Stimulated activated CD4-positive, alpha-beta T cell treated with anti-CD3 and anti-CD28 coated beads, Interleukin-15, amount 100 ng/mL, for 1 hour (primary cell): ENCODE measurements at places on chromosomes 2 and 18.

GRCh38 chr2:182043021-182043420, 57.4 kb downstream of the PPP1R1C start:
- DNase-seq: no peak

GRCh38 chr18:66638856-66639629, 35.2 kb upstream of the CDH19 start:
- DNase-seq: no peak

GRCh38 chr2:30505500-30506180, 58.6 kb downstream of the LCLAT1 start:
- no peak for DNase-seq

- no peak for DNase-seq
Observed at GRCh38 chr18:77866351-77866750, 616.7 kb downstream of the GALR1 start.

DNA sequence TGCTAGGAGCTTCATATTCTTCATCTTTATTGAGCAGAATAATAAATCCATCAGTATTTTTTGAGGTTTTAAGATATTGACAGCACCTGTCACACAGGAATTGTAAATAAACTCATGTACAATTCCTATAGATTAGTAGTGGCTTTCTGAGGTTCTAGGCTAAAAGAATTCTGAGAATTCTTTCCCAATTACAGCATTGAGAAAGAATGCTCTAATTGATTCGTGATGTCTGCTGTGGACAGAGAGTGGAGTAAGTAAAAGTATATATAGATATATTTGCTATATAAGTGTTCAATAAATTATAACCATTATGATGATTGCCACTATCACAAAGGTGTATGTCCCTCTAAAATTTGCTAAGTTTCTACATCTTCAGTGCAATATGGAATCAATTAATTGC, 186.5 kb upstream of the NRP2 start:
- no peak for DNase-seq

DNA sequence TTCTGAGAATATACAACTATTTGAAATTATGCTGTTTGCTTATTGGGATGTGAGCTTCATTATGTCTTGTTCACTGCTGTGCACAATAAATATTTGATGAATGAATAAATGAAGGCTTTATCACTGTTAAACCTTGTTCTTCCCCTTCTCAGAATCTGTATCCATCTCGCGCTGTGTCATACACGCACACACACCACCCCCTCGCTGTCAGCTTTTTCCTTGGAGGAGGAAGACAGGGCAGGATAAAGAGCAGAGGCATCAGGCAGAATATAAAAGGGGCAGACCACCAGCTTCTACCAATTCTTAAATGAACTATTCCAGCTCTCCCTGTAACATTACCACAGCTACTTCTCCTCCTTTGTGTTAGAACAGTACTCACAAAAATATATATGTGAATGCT, 75.0 kb downstream of the CD226 start:
- DNase-seq: no peak

DNA sequence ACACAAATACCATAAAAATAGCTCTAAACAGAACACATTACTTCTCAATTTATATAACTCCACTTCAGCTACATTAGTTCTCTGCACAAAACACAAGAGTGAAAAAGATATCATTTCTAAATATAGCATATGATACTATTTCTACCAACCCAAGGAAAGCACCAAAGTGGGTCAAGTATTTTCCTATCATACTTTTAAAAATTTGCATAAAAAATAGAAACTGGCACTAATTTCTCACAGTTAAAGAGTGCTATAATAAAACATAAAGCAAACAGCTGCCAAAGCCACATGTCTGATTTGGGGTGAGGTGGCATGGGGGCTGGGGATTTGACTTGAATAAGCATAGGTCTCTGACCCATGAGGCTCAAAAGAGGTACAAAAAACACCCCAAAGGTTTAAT, 61.5 kb downstream of the BARD1 start:
- DNase-seq: no peak

- DNase-seq: no peak
Observed at GRCh38 chr2:96502891-96503636, 2.1 kb downstream of the NEURL3 start.

DNA sequence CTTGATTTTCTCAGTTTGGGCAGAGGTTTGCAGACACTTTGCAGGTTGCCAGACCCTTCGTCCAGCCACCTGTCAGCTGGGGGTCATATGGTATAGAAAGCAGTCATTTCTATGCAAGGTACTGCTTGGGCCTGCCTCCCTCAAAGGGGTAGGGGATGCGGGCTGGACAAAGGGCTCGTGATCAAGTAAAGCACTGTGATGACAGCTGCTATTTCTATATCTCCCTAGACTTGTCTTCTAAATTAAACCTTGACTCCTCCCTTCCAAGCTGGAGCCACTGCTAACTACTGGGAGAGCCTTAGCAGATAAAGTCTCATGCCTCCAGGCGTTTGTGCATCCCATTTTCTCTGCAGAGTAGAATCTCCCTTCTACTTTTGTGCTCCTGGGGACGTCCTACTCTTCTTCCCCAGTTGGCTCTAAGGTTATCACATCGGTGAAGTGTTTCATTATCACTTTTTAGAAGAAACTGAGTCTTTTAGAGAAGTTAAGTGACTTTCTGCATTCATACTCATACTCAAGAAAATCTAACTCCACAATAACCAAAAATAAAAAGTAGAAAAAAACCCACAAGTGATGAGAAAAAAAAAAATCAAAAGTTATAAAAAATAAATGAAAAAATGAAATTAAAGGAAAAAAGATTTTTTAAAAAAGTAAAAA, 710 bp upstream of the XRCC5 start:
- no peak for DNase-seq

GRCh38 chr2:209495855-209496585, 72.2 kb downstream of the MAP2 start:
- no peak for DNase-seq

DNA sequence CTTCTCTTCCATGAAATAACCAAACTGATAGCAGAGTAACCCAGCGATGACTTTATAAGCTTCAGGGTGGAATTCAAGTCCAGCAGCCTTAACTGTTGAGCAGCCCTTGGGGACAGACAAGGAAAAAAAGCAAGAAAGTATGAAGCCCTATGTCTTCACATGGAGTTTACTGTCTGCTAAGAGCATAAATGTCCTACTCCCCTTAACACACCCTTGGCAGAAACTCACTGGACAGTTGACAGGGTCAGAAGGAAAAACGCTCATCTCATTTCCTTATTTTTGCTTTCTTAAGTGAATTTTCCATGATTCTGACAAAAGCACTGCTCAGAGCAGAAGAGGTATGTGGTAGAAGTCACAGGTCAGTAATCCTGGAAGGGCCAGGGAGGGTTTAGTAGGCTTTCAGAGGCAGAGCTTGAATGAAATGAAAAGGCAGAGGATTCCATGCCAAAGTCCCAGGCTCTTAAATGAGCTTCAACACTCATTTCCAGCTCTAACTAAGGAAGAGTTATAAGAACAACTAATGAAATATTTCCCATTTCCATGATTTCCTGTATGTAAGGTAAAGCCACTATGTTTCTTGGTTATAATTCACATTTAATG, 683.3 kb upstream of the KLHL29 start:
- DNase-seq: no peak

GRCh38 chr2:119283873-119284331, 60.3 kb downstream of the STEAP3 start:
- DNase-seq: no peak

- no peak for DNase-seq
Observed at GRCh38 chr2:133968446-133968845, 285.4 kb upstream of the MGAT5 start.

DNA sequence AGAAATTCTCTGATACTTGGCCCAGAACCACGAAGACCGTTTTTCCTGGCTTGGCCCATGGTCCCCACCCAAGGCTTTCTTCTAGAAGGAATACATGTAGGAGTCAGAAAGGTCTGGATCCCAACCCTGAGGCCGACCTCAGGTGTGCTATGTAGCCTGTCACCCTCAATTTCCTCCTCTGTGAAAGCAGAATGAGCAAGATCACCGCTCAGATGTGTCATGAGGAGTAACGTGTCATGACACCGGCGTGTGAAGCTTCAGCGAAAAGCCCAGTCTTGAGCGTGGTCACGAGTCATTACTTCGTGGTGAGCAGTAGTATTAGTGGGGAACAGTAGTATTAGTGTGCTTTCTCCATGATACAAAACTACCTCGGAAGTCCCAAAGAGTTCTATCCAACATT, 103.4 kb downstream of the ALPK2 start:
- no peak for DNase-seq

DNA sequence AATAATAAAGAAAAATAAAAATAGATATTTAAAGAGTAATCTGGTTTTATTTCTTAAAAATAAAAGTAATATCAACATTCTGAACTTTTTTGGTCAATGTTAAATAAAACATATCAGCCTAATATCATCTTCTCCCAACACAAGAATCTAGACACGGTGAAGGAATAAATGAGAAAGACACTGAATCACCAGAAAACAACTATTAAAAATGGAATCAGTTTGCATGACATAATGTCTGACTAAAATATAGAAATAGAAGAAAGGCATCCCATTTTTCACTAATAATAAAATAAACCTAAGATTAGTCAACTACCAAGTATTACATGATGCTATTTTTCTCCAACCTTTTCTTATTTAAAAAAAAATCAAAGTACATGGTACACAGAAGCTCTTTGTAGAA, 30.8 kb upstream of the TNFAIP6 start:
- no peak for DNase-seq

- no peak for DNase-seq
Observed at GRCh38 chr2:86480105-86480504, 38.9 kb downstream of the KDM3A start.

DNA sequence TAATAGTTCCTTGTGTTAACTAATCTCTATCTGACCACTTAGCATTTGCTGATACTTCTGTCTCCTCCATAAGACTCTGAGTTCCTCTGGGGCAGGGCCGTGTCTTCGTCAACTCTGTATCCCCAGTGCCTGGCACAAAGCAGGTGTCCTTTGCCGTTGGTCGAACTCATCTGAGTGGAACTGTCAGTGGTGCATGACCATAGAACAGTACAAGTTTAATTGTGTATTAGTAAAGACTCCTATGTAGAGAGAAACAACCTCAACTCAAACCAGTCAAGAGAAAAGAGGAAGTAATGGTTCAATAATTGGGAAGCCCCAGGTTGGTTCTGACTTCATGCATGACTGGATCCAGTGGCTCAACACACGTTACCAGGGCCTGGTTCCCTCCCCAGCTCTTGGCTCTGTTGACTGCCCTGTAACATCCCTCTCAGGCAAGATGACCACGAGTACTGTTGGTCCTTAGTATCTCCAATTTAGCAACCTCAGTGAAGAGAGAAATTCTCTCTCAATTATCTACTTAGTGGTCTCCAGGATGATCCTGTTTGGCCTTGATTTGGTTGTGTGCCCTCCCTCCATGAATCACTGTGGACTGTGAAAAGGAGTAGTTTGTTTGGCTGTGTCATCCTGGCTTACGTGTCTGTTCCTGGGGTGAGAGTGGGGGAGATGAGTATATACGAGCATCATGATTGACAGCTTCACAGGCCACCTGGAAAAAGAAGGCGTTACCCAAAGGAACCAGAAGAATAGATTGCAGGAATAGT, 58.5 kb upstream of the MSH6 start:
- DNase-seq: no peak

DNA sequence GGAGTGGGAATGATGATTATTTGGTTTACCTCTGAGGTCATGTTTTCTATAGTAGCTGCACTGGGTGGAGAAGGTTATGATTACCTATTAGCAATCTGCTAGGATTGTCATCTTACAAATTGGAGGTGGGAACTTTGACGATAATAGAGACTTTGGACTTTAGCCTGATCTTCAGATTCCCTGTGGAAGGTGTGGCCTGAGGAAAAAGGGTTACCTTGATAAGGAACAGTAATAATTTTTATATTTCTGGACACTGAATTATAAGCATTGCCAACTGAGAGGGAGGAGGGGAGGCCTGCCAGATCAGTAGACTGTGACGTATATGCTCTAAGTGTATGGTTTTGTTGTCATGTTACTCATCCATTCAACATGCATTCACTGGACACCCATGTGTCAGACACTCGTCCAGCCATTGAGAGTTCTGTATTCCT, 183.4 kb upstream of the FOSL2 start:
- DNase-seq: no peak

GRCh38 chr2:41579806-41580205, 468.0 kb upstream of the PKDCC start:
- no peak for DNase-seq

DNA sequence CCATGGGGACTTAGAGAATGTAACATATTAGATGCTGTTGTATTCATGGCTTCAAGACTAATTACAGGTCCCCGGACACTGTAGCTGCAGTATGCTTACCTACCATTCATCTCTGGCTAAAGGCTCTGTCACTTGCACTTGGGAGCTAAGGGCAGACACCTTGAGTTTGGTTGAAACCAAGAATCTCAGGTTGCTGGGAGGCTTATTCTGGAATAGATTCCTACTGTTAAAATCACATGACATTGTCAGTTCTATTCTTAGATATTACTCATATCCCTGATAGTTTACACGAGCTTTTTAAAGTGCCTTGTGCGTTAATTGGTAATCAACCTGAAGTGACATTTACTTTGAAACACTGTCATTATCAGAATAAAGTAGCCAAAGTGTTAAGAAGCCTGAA, 73.0 kb upstream of the EPB41L5 start:
- DNase-seq: no peak

DNA sequence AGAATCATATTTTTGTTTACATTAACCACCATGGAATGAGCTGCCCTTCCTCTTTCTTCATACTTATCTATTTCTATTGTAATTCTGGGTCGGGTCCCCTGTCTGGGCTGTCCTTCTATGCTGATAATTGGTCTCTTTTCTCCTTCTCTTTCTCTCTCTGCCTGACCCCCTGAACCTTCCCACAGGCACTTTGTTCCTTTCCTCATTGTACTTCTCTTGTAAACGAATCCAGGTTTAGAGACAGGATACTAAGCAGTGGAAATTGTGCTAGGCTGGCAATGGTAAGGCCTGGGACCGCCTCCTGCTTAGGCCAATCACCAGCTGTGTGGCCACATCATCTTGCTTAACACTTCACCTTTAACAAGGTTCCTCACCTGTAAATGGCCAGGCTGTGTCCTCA, 137.0 kb downstream of the ZNF532 start:
- DNase-seq: no peak

DNA sequence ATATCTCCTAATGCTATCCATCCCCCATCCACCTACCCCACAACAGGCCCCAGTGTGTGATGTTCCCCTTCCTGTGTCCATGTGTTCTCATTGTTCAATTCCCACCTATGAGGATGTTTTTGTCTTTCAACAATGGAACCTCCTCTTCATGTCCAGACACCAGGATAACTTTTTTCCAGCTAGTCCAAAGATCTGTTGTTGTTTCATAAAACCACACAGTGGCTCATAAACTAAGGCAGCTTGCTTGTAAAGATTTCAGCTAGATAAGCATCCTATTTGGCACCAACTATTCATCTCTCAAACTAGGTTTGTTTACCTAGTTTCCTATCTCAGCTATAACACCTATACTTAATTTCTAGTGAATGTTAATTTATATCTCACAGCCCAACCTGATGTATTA, 937.7 kb downstream of the TRIB2 start:
- no peak for DNase-seq

GRCh38 chr18:23887035-23887434, 127.5 kb upstream of the TTC39C start:
- DNase-seq: no peak
